Activated CD4-positive, alpha-beta T cell treated with anti-CD3 and anti-CD28 coated beads, Interleukin-10, Interleukin-2, amounts not matched to agents 100 ng/mL and 50 ng/mL, durations not matched to agents 16 hours and 8 hours (primary cell): ENCODE measurements at places on chromosomes 2 and 18.

DNA sequence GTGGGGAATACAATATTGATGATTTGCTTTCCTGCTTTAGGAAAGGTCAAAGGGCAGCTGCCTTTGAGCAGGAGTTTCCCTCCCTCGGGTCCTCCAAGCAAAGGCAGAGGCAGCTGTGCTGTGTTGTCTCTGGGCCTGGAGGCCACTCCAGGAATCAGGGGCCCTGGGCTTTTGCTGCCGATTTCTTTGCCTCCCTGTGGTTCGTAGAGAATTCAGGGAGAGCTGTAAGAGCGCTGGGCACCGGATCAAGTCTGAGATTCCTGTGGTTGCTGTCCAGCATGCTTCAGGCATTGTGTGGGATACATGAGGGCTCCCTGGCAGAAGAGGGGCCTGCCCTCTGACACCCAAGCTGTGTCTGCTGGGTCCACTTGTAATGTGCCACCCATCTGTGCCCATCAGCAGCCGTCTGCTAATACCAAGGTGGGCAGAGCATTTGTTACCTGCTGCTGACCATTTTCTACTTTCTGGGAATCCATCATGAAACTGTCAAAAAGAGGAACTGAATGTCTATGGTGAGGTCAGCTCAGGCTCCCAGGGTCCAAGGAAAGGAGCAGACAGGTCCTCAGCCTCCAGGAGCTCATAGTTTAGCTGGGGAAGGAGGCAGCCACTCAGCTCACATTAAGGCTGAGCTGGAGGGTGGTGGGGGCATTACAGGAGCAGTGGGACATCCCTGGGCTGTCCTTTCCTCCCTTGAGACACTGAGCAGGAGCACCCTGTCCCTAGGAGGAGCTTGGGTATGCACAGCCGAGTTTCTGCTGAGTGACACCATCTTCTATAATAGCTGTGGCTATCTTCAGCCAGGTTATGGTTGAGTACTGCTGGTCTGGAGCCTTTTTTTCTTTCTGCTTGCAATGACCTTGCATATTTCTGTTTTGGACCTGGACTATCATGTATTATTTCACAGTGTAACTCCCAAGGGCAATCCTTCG is 68.5 kb downstream of the CTIF start:
- DNase-seq = no peak

- DNase-seq = no peak
Observed at GRCh38 chr2:43238813-43239212, 12.4 kb upstream of the ZFP36L2 start.

DNA sequence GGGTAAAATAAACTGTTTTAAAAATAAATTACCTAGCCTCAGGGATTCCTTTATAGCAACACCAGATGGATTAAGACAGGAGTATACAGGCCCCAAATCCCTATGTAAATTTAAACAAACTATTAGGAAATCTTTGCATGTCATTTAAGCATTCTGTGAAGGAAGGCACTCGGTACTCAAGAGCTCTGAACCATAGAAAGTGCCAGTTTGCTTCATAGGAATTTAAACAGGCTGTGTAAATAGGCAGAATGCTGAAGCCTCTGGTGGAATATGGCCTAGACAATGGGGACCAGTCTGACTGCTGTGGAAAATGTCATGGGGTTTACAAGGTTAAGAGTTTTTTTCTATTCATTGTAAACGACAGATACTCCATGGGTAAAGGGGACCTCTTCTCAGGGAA is 377.4 kb downstream of the DLGAP1 start:
- no peak for DNase-seq

DNA sequence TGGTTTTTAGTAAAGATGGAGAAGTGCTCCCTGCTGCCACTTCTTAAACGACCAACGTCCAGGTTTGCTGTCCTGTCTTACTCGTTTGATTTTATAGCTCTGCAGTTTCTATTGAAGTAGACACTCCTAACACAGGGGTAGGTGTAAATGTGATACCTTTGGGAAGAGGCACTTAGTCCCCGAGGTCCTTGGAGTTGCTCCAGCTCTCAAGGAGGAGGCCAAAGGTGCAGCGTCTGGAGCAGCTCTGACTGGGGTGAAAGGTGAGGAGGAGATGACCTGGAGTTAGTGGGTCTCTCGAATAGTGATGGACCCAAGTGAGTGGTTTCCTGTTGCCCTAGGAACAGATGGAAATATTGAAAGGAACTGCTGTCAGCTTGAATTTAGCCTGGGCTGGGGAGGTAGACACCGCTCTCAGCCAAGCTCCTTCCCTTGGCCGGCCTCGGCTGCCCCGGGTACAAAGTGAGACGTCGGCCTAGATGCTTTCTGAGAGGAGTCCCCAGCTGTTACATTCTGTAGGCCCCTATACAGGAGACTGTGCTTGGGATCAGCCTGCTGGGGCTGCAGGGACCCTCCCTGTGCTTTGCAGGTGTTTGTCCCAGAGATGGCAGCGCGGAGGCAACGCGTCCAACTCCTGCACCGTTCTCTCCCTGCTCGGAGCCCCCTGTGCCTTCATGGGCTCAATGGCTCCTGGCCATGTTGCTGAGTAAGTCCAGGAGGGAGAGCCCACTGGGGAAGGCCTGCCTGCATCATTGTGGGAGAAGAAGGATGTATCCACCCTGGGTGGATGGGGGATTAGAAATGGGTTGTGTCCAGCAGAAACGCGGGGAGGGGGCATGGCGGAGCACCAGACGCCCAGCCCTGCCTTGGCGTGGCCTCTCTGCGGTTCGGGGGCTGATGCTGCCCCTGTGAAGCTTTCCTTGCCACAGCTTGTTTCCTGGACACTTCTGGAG is 5.4 kb downstream of the KHK start:
- no peak for DNase-seq

DNA sequence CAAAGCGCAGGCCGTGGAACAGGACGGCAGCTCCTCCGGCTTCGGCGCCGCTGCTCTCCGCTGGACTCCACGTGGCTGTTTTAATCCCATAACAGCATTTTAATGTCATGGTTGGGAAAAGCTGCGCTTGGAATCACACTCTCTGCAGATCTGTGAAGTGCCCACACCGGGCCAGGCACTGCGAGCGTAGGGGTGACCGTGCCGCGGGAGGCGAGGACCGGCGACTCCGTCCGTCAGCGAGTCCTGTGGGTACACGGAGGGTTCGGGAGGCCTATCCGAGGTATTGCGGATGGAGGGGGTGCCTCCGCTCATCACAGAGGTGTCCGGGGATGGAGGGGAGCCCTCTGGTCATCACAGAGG is 198.0 kb upstream of the SALL3 start:
- no peak for DNase-seq

DNA sequence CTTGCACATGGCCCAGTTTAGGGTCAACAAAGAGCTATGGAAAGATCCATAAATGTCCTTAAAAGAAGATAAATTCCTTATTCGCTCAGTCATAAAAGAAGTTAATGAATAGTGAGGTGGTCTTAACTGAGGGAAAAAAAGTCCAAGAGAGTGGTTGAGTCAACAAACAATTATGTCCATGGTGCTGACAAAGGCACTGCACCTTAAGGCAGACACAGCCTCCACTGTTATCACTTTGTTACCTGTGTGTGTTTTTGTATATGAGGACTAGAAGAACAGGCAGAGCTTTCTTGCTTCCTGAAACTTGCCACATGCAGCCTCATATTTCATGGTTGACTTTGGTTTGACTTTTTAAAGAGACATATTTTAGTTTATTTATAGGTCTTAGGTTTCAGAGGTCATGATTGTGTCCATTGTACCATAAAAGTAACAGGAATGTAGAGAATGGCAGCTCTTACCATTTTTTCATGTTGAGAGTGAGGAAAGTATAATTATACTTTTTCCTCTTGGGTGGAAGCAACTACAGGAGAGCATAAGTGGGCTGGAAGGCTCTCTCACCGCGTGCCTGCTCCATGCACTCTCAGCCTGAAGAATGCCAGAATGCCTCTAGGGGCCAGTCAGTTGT is 93.6 kb downstream of the XRCC5 start:
- DNase-seq = no peak

DNA sequence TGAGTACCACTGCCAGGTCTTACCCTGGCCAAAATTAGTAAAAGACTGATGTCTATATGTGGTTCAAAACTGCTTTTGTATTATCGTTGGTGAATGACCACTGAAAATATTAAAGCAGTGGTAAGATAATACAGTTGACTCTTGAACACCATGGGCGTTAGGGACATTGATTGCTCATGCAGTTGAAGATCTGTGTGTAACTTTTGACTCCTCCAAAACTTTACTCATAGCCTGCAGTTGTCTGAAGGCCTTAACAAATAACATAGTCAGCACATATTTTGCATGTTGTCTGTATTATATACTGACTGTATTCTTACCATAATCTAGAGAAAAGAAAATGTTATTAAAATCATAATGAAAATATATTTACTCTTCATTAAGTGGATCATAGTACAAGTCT is 5.8 kb upstream of the ANKRD12 start:
- DNase-seq = no peak

- DNase-seq = no peak
Observed at GRCh38 chr18:6941996-6942395, 175.6 kb downstream of the LAMA1 start.

- DNase-seq = peak; percentile 51
Observed at GRCh38 chr18:12886498-12887126, 2.6 kb upstream of the PTPN2 start.

DNA sequence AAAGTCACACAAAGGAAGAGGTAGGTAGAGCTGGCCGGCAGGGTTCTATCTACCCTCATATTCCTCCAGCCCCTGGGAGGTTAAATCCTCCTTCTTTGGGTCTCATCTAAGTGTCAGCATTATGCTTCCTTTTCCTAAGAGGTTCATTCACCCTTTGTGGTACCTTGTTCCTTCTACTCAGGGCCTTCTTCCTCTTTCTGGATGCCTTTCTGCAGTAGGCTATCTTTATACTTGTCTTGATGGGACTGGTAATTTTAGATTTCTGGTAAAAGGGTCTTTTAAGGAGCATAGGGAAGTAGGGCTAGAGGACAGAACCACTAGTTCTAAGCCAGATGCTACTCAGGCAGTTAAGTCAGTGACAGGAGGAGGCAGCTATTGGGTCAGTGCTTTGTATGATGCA is 13.7 kb upstream of the TNP1 start:
- DNase-seq = no peak

- DNase-seq = no peak
Observed at GRCh38 chr2:65035351-65035943, 20.8 kb upstream of the CEP68 start.

DNA sequence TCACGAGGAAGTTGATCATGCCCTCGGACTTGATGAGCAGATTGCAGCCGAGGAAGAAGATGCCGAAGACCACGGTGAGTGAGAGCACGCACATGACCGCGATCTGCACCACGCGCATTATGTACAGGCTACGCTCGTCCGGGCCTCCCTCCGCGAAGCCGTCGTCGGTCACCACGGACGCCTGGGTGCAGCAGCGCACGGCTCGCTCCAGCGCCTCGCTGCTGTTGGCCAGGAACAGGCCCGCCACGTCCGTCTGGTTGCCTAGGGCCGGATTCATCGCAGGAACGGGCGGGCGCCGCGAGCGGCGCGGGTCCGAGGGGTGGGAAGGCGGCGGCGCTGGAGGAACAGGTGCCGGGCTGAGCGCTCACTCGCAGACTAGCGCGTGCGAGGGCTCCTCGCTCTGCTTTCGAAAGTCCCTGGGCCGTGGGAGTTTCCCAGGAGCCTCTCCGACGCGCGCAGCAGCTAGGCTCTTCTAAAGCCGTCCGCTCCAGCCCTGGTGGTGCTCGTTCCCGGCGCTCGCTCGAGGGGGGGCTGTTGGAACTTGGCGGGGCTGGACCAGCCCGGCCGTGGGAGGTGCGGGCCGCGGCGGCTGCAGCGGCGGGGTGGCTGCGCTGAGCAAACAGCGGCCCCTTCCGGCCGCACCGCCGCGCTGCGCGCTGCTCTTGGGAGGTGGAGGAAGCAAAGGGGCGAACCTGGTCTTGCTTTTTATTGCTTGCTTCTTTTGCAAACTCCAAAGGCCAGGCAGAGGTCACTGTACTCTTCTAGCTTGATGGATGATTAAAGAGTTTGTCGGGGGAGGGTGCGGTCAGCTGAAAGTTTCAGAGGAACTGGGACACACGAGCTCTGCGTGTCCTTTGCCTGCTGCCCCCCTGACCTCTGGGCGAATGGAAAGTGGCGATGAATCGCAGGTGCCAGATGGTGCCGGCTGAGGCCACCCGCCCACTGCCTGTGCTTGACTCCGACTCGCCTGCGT is at the start of gene RPRM:
TSS of gene RPRM (minus strand) at position 474 of the 973 bp plus-strand sequence. CDS start at position 277, 197 bp downstream.
- peak; percentile 69 for DNase-seq

DNA sequence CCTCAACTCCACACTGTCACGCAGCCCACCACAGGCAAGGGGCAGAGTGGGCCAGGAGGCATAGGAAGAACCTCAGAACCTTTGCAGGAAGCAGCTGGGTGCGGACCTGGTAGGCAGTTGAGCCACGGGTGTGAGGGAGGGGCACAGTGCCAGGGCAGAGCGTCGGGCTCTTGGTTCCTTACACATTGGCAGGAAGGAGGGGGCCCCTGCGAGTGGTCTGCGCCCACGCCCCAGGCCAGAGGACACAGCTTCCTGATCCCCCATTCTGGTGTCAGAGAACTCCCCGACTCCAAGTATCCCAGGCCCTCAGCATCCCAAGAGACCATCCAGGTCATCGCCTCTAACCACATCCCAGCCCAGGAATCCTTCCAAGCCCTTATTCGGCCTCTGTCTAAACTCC is 61.5 kb downstream of the TNS1 start:
- no peak for DNase-seq

DNA sequence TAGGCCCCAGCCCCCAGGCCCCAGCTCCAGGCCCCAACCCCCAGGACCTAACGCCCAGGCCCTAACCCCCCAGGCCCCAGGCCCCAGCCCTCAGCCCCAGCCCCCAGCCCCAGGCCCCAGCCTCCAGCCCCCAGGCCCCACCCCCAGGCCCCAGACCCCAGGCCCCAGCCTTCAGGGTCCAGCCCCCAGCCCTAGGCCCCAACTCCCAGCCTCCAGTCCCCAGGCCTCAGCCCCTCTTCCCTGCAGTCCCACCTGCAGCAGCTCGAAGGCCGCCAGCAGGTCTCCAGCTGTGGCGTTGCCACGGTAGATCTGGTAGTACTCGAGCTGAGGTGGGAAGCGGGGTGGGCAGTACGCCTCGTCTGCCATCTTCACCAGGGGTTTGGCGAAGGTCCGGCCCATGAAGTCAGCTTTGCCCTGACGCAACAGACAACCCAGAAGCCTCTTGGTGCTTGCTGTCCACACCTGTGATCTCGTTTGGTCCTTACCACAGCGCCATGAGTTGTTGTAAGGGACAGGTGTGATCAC is 3.6 kb downstream of the OTOF start:
- no peak for DNase-seq

- DNase-seq = peak; percentile 48
Observed at GRCh38 chr2:233976690-233977294, 59.6 kb downstream of the TRPM8 start.

- peak; percentile 12 for DNase-seq
Observed at GRCh38 chr2:138997856-138998517, 217.8 kb upstream of the NXPH2 start.

DNA sequence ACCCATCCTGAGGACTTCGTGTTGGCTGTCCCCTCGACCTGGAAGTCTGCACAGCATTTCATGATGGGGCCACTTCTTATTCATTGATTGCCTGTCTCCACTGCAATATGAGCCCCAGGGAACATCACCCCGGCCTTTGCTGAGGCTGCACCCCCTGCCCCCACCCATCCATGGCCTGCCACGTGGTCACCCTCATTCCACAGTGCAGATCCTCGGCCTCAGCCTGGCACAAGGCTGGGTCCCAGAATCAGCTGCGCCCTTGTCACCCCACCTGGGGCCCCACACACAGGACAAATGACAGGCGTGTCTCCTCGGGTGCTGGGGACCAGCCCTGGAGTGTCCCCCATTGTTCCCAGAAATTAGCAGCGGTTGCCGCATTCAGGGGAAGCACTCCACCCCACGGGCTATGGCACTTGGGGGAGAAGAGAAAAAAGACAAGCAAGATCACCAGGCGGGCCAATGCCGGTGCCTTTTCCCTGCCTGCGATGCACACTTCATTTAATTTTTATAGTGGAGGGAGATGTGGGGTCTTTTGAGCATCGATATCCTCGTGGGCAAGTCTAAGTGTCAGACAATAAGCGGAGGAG is 157.4 kb downstream of the INHBB start:
- DNase-seq = no peak
